ENCODE measurements at places on chromosomes 13 and 19. TPM values are rescaled to one million over a fixed set of nuclear protein-coding genes. Genes with fewer than 3 reads are reported as not detected.

DNA sequence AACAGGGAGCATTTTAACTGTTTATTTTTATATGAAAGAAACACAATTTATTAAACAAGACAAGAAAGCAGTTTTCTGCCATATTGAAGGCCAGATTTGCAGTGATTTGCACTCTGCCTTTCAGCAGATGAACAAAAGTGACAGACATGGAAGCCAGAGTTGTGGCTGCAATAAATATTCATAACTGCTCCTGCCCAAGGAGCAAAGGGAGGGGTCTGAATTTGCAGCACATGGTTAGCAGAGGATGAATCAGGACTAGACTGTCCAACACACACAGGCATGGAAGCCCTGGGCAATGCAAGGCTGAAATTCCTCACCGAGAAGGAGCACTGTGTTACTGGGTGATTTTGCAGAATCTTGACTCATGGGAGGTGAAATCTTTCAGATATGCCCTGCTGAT, 418.2 kb downstream of the DCT start:
- DNase-seq = peak; percentile 70
- no peaks in the 10 kb centered on the region for H3K27me3 ChIP-seq
- H3K36me3 ChIP-seq = no peaks in the 10 kb centered on the region
- no peak overlapping the region for H3K27ac ChIP-seq
- H3K4me1 ChIP-seq = peaks cover 9% of the 10 kb centered on the region

DNA sequence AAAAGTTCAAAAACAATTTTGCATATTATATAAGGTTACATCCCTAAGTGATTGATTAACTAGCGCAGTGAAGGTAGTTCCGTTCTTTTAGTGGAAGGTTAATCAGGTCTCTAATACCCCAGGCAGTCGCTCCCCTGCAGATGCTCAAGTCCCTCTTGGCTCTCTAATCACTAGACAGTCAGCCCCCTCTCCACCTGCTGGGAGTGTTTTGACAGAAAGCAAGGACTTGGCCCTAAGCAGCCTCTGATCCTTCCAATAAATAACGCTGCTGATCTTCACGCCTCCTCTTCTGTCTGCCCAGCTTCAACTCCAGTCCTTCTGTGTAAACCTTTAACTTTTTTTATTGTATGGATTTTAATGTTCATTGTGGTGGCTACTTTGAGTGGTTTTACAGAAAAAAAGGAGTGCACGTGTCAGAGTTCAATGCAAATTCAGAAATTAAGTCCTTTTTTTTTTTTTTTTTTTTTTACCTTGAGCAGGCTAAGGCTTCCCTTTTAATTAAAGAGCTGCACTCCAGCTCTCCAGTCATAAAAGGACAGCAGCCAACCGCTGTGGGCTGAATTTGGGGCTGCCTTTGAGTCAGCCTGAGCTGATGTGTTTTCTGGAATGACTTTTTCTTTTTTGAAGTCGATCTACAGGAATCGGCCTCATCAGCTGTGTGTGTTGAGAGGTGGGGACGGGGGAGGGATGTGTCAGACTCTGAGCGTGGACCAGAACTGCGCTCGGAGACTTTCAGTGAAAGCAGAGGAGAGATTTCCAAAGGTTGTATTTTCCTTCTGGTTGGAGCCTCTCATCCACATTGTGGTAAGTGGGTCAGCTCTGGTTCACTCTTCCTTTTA, 33.8 kb upstream of the MYO16 start:
- no peaks in the 10 kb centered on the region for H3K4me1 ChIP-seq
- no peak overlapping the region for H3K27ac ChIP-seq
- no peaks in the 10 kb centered on the region for H3K36me3 ChIP-seq
- no peak overlapping the region for H3K4me3 ChIP-seq
- no peaks in the 10 kb centered on the region for H3K27me3 ChIP-seq

Gene CGB8
- total RNA-seq = 15.8 TPM

Gene CYP2F1
- not detected for total RNA-seq

DNA sequence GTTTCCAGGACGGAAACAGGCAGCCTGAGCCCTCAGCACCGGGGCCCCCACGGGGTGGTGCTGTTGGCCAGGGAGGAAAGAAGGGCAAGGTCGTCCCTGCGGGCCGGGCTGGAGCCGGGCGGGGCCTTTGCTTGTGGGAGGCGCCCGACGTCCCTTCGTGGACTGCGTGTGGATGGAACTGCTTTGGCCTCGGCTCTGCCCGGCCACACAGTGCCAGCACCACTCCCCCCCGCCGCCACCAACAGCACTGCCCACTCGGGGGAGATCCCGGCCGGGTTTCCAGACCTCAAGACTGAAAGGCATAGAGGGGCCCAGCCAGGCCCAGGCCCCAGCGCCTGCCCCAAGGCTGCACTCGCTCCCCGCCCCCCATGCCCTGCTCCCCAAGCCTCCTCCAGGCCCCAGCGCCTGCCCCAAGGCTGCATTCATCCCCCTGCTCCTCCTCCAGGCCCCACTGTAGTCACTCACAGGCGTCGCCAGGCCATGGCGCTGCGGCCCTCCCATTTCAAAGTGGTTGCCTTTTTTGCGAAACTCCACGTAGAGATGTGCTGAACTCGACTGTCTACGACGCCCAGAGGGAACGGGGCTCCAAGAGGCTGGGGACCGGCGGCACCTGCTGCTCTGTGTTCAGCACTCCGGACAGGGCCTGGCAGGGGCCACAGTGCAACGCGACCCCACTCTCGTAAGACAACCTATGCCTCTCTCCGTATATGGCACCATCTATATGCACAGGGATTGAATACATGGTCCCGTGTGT, 22.5 kb downstream of the C13orf46 start:
- no peak overlapping the region for H3K4me3 ChIP-seq
- no peaks in the 10 kb centered on the region for H3K27me3 ChIP-seq
- peaks cover 5% of the 10 kb centered on the region for H3K36me3 ChIP-seq
- no peak for DNase-seq
- H3K27ac ChIP-seq = no peak overlapping the region
- H3K4me1 ChIP-seq = no peaks in the 10 kb centered on the region

DNA sequence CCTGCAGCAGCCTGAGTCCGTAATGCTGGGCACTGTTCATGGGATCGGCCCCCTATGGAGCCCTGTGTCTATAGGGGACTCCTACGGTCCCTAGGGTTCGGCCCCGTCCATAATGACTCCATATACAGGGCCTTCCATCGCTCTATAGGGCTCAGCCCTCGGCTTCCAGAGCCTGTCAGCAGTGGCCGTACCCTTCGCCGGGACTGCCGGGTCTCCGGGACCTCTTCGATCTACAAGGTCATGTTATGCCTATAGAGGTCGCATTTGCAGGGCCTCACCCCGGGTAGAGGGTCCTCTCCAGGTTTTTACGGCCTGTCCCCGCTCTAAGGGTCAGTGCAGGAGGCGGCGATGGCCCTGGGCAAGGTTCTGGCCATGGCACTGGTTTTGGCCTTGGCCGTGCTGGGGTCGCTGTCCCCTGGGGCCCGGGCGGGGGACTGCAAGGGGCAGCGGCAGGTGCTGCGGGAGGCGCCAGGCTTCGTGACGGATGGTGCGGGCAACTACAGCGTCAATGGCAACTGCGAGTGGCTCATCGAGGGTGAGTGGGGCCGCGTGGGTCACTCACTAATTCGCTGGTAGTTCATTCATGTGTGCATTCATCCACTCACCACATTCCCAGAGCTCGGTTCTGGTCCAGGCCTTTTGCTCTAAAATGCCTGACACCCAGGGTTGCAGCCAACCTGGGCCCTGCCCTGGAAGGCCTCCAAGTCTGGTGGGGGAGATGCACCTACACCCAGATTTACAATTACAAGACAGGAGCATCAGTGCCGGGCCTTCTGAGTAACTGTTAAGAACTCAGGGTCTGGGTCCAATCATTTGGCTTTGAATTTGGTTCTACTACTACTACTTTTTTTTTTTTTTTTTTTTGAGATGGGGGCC, 699 bp downstream of the MEGF8 start:
- peaks cover 10% of the 10 kb centered on the region for H3K4me1 ChIP-seq
- peak overlapping the region; percentile 54 for H3K27ac ChIP-seq
- H3K36me3 ChIP-seq = no peaks in the 10 kb centered on the region
- H3K27me3 ChIP-seq = peaks cover 23% of the 10 kb centered on the region
- H3K4me3 ChIP-seq = peak overlapping the region; percentile 69
- no peak for DNase-seq

Gene CBLC
- not detected for total RNA-seq

DNA sequence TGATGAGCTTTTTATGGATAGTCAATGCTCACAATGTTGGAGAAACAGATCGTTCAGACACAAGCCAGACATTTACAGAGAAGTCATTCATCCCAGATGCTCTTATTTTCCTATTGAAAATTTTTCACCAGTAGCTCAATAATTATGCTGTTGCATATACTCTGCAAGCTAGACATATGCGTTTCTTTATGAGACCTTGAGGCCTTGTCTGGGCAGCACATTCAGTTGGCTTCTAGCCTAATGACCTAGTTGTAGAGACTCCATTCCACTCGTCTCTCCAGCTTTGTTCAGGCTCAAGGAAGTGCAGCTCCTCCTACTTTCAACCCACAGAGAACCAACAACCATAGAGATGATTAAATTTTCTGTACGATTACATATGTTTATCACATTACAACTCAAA, 237.7 kb downstream of the MZT1 start:
- H3K27ac ChIP-seq = no peak overlapping the region
- DNase-seq = no peak
- H3K36me3 ChIP-seq = no peaks in the 10 kb centered on the region
- H3K27me3 ChIP-seq = no peaks in the 10 kb centered on the region

DNA sequence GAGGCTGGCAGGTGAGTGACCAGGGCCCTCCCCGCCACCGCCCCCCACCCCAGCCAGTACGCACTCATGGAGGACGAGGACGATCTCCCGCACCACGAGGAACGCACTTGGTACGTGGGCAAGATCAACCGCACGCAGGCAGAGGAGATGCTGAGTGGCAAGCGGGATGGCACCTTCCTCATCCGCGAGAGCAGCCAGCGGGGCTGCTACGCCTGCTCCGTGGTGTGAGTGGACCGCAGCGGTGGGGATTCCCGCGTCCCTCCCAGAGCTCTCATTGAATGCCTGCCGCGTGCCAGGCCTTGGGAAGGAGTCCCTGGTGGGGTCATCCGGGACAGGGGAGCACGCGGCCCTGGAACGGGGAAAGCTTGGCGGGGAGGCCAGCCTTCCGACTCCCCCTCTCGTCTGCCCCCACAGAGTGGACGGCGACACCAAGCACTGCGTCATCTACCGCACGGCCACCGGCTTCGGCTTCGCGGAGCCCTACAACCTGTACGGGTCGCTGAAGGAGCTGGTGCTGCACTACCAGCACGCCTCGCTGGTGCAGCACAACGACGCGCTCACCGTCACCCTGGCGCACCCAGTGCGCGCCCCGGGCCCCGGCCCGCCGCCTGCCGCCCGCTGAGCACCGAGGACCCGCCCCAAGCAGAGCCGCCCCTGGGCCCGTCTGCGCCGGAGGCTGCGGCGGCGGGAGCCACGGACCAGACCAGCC, 4.8 kb upstream of the IFI30 start:
- H3K4me1 ChIP-seq = no peaks in the 10 kb centered on the region
- no peak overlapping the region for H3K4me3 ChIP-seq
- no peak for DNase-seq
- H3K36me3 ChIP-seq = peaks cover 11% of the 10 kb centered on the region

Gene FUT3
- total RNA-seq = 0.84 TPM

Gene TLE2
- 0.48 TPM for total RNA-seq

- no peaks in the 10 kb centered on the region for H3K36me3 ChIP-seq
- H3K4me3 ChIP-seq = no peak overlapping the region
- H3K27me3 ChIP-seq = peaks cover 3% of the 10 kb centered on the region
Observed at GRCh38 chr13:25111585-25111956, 15.6 kb downstream of the PABPC3 start.

Gene ZNF536
- 0.43 TPM for total RNA-seq

DNA sequence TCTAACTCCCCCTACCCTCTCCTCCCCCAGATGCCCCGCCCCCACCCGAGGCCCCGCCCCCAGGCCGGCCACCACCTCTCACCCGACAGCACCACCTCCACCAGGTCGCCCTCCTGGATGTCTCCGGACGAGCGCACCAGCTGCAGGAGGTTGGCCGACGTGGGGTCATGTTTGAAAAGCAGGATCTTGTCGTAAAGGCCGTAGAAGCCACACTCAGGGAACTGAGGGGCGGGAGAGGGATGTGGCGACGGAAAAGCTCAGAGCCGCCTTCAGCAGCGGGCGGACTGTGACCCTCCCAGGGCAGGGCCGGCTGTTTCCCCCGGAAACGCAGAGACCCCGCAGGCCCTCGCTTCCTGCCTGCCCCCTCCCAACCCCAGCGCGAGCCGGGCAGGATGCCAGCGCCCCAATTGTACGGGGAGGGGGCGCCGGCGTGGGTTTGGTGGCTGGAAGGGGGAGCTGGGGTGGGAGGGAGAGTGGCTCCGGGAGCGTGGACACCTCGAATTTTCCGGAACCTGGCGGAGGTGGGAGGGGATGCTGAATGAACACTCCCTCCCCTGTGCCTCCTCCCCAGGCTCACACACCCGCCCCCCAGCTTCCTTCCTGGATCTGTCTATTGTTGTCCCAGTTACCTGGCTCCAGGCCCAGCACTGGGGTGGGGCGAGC, 3.0 kb downstream of the PRKD2 start:
- no peaks in the 10 kb centered on the region for H3K27me3 ChIP-seq
- H3K4me3 ChIP-seq = peak overlapping the region; percentile 66
- peak overlapping the region; percentile 26 for H3K27ac ChIP-seq
- H3K4me1 ChIP-seq = peaks cover 23% of the 10 kb centered on the region
- DNase-seq = peak; percentile 66

Gene CEACAM7
- total RNA-seq = not detected

Gene KLK15
- total RNA-seq = not detected
